ENCODE measurements at places on chromosomes 4 and X. TPM values are rescaled to one million over a fixed set of nuclear protein-coding genes. Genes with fewer than 3 reads are reported as not detected.

GRCh38 chrX:103183912-103184311 is 31.0 kb upstream of the BEX4 start:
- DNase-seq, result no peak
- H3K36me3 ChIP-seq, result no peaks in the 10 kb centered on the region
- peaks cover 13% of the 10 kb centered on the region for H3K4me1 ChIP-seq
- peaks cover 100% of the 10 kb centered on the region for H3K27me3 ChIP-seq
- no peak overlapping the region for H3K4me3 ChIP-seq

- H3K4me3 ChIP-seq, result no peak overlapping the region
- no peak for DNase-seq
- peak overlapping the region; percentile 86 for H3K27ac ChIP-seq
Observed at GRCh38 chrX:70129816-70130215, 3.4 kb upstream of the IGBP1 start.

Gene RAB33A
- total RNA-seq, result 3.0 TPM

Gene BCOR
- total RNA-seq, result 41.1 TPM

Gene CXCL11
- total RNA-seq, result not detected

Measured in WTC11 (cell line).